ENCODE measurements at places on chromosomes 16 and 17. TPM values are rescaled to one million over a fixed set of nuclear protein-coding genes. Genes with fewer than 3 reads are reported as not detected.

- DNase-seq, result no peak
These were observed 73.8 kb upstream of the HNF1B start for GRCh38 chr17:37818689-37819088.

Gene TMEM220
- total RNA-seq, result 0.77 TPM

Gene NOXO1
- total RNA-seq, result 0.40 TPM

GRCh38 chr17:45991341-45991740, 7.7 kb upstream of the STH start:
- no peak for DNase-seq

GRCh38 chr16:88685156-88686061, 898 bp downstream of the SNAI3 start:
- DNase-seq, result peak; percentile 52

Gene UTS2R
- total RNA-seq, result not detected

Gene ABCA10
- total RNA-seq, result 1.2 TPM

- DNase-seq, result no peak
These were observed 42.3 kb downstream of the SLC7A5 start for GRCh38 chr16:87826798-87827587.

DNA sequence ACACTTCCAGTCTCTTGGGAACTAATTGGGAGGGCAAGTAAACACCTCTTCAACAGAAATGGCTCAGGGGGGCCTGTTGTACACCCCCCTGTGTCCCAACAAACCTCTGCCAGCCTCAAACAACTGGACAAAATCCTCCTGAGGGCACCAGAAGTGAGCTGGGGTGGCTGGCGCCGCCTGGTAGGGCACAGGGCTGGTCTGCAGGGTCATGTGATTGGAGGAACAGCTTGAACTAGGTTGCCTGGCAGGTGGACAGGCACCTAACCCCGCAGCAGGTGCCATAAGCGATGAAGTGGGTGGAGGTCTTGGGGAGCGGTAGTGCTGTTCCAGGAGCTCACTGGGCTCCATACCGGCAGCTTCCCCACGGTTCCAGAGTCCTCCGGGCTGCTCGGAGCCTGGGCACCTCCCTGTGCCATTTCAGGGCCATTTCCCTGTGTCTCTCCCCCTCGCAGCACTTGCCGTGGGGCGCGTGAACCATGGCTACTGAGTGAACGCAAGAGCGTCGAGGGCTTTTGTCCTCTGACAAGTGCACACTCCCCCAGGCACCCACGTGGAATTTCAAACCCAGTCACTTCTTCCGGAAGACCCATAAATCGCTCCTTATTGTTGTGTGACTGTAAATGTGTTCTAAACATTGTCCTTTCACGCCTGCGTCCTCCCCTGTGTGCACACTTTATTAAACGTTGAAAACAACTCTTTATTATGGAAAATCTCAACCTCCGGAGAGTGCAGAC, 101.5 kb downstream of the SEC14L1 start:
- DNase-seq, result no peak

- DNase-seq, result no peak
These were observed 162.8 kb upstream of the ANKFN1 start for GRCh38 chr17:55990332-55991006.

DNA sequence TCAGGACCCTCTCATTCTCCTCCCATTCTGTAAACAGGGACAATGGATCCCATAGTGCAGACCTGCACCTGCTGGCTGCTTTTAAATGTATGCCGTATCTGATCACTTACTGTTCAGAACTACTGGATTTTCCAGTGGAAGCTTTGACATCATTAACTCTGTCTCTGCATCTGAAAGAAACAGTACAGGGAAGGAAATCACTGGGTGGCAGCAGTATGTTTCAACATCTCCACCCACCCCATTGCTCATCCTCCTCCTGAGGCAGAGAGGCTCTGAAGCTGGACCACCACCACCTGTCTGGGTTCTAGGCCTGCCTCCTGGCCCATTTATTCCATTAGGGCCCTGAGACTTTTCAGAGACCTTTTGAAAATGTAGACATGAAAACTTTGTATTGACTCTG, 2.6 kb downstream of the CCL15 start:
- DNase-seq, result no peak

Gene NPIPB6
- 5.9 TPM for total RNA-seq

DNA sequence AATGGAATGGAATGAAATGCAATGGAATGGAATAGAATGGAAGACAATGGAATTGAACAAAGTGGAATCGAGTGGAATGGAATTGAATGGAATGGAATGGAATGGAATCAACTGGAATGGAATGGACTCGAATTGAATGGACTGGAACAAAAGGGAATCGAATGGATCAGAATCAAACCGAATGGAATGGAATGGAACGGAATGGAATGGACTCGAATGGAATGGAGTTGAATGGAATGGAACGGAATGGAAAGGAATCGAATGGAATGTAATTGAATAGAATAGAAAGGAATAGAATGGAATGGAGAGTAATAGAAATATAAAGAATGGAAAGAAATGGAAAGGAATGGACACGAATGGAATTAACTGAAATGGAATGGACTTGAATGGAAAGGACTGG, 475.2 kb upstream of the WSB1 start:
- no peak for DNase-seq

Gene TBC1D3C
- not detected for total RNA-seq

DNA sequence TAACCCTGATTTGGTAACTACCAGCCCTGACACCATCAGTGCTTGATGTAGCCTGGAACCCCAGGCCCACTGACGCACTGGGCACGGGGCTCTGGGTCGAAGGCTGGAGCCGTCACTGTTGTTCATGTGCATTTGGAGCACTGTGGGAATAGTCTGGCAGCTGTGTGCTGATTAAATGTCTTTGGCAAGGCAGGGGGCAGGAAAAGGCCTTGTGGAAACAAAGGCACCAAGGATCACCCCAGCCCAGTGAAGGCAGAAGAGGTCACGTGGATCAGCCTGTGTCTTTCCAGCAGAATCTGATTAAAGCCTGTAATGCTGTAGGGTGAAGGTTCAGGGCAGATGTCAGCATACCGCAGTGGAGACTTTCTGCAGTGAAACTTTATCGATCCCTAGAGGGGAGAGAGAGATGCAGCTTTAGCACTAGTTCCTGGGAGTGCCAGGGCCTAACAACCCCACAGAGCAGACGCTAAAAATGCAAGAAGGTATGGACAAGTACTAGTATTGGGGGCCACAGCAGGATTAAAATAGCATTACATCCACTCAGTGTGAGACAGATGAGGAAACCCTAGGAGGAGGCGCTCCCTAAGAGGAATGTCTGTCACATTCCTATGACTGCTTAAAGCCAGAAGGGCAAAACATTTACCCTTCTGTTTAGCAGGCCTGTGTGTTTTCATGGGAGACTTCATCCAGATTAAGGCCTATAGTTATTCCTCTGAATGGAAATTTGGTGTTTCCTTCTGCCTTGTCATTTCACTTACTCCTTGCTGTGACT, 9.7 kb downstream of the ZNHIT3 start:
- no peak for DNase-seq

Gene UBE2G1
- total RNA-seq, result 72.7 TPM

Gene SYT17
- total RNA-seq, result 0.97 TPM

DNA sequence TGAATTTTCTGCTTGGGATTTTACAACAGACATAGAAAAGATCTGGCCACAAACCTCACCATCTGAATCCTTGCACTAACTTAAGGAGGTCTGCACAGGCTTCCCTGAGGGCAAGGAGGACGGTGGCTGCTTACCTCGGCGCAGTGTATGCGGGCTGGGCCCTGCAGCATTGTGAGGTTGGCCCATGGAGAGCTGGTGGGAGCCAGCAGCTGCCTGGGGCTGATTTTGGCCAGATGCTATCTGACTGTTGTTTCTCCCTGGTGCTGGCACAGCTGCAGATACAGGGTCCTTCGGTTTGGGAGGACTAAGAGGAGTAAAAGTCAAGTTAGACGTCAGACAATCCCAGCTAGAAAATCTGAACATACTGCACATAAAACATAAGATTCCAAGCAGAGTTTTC, 79.8 kb downstream of the ARHGAP17 start:
- DNase-seq, result no peak

DNA sequence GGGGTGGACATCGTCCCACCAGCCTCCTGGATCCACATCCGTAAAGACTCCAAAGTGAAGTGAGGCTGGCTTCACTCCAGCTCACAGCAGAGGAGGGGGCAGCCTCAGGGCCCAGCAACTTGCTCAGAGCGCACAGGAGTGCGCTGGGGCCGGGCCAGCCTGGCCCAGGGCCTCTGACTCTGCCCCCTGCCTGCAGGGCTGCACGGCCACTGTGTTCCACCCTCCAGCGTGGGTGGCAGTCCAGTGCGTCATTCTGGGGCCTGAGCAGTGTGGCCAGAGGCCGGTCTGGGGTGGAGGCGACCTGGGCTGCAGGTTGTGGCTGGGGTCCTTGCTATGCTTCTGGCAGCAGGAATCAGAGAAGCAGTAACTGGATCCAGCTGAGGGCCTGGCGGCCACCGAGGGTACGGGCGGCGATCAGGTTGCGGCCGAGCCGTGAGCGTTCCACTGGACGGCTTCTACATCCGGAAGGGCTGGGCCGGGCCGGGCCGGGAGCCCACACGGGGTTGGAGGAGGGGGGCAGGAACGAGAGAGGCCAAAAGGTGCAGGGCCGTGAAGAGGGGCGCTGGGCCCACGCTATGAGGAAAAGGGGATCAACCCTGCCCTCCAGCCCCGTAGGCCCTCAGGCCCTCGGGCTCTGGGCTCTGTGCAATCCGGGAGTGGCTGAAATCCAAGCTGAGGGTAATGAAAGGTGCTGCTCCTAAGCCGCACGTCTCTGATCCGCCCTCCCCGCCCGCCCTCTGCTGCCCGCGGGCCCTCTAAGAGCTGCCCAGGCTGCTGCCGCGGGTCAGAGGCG, at the start of gene FSCN2:
TSS of gene FSCN2 (plus strand) at position 787 of the 793 bp plus-strand sequence. CDS start 155 bp downstream, outside the sequence.
- DNase-seq, result no peak

DNA sequence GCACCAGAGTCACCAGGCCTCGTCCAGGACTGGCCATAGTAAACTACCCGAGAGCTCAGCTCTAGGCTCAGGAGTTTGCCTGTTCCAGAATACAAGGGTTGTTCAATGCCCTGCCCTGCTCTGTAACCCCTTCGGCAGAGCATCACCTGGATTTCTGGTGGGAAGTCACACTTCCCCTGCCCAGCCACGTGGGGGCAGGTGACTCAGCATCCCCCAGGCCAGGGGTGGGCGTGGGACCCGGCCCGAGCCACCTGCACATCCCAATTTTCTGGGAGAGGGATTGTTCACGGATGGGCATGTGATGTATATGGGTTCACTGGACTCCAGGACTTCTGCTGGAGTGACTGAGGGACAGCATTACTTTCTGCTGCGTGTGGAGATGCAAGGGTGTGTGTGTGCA, 25.8 kb downstream of the COX4I1 start:
- DNase-seq, result no peak

DNA sequence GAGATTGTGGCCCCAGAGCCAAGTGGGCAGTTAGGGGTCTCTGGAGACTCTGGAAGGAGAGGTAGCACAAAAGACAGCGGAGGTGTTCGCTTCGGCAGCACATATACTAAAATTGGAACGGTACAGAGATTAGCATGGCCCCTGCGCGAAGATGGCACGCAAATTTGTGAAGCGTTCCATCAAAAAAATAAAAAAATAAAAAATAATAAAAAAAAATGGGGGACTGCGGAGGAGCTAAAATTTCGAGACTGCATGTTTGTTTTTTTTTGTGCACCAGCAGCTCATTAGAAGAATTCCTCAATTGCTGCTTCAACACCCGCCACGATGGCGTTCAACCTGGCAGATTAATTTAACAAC, 39.1 kb downstream of the IGF2BP1 start:
- DNase-seq, result no peak

DNA sequence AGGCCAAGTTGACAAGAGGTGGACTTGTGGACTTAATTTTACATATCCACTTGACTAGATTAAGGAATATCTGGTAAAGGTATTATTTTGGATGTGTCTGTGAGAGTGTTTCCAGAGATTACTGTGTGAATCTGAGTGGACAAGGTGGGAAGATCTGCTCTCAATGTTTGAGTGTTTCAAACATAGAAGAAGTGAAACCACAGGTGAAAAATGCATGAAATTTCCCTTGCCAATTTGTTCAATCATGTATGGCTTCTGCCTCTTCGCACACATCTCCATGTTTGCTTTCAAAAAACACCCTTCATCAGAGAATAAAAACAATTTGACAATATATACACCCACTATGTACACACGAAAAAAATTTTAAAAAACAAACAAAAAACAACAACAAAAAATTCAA, 152.7 kb downstream of the SALL1 start:
- no peak for DNase-seq

DNA sequence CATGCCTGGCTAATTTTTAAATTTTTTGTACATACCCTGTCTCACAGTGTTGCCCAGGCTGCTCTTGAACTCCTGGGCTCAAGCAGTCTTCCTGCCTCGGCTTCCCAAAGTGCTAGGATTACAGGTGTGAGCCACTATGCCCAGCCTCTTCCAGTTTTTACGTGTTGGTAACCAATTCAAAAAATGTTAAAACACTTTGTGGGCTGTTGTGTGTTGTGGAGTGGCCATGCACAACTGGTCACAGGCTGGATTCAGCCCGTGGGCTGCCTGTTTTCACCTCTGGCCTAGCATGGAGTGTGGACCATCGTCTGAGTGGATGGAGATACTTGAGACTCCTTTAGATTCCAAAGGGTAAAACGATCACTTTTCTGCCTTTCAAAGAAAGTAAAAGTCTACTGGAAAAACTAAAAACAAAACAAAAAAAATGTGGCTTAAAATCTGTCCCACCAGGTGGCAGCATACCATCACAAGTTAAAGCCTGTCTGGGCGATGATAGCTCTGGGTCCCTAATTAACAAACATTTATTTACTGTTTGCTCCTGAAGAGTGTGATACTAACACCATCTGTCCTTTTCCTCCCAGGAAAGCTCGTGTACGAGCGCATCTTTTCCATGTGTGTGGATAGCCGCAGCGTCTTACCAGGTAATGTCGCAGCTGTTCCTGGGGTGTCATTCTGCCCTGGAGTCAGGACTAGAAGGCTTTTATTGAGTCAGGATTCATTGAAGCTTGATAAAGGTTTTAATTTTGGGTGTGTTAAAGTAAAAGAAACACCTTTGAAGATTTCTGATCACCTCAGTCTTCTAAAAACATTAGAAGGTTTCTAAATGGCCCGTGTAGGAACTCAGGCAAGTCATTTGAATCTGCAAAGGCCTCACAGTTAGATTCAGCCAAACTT, 45.8 kb downstream of the VPS35L start:
- DNase-seq, result no peak

Gene CCL5
- 15.6 TPM for total RNA-seq

Gene IRF8
- total RNA-seq, result 22.8 TPM

DNA sequence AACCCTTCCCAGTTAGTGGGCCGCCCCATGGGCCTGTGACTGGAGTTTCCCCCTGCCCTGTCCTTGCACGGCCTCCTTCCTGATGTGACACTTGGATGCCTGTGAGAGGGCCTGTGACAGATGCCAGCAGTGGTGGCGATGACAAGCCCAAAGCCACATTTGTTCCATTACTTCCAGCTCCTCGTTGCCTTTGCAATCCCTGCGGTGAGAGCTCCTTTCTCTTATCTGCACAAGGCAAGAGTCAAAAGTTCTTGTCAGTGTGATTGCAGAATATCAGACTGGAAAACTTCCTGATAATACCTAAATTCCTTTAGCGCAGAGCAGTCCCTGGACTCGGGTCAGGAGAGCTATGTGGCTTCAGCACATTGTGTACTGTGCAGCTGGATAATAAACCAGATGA, 54.4 kb upstream of the ARHGAP44 start:
- no peak for DNase-seq

Gene FSCN2
- 0.72 TPM for total RNA-seq

Gene SLC16A13
- 3.3 TPM for total RNA-seq
